ENCODE measurements at places on chromosomes 2 and 18.

DNA sequence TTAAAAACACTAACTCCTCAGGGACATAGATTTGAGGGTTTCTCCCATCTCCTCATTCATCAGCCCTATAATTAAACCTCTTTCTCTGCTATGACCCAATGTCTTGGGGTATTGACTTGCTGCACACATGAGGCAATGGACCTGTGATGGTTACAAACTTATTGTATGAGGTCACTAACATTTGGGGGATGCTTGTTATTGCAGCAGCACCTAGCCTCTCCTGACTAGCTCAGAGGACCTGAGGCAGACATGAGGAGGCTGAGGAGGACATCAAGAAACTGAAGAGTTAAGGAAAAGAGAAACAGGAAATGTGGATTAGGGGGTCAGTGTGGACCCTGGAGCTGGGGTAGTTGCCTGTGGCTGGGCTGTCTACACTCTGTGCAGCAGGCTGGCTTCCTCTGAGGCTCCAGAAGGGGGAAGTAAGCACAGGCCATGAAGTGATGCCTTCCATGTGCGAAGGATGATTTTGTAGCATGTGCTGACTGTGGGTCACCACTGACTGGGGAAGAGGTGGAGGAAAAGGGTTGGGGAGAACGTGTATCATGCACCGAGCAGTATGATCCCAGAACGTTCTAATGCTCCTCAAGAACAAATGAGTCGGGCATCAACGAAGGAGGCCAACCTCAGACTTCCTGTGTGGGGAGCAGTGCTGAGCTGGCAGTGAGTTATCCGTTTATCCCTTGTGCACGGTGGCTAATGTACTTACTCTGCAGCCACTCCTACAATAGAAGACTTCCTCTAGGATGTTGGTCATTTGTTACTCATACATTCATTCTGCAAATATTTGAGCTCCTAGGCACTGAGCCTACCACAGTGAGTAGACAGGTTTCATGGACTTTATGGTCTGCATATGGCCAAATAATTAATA is 42.1 kb upstream of the RFX8 start:
- DNase-seq: peak; percentile 96

- DNase-seq: peak; percentile 21
Measured at GRCh38 chr2:20496076-20496872, 49.4 kb downstream of the RHOB start.

- DNase-seq: no peak
Measured at GRCh38 chr18:39184176-39184575, 1618.6 kb upstream of the CELF4 start.

- DNase-seq: no peak
Measured at GRCh38 chr2:53964987-53965687, 5.7 kb downstream of the PSME4 start.

GRCh38 chr2:104977958-104978357 is 59.9 kb upstream of the MRPS9 start:
- no peak for DNase-seq

DNA sequence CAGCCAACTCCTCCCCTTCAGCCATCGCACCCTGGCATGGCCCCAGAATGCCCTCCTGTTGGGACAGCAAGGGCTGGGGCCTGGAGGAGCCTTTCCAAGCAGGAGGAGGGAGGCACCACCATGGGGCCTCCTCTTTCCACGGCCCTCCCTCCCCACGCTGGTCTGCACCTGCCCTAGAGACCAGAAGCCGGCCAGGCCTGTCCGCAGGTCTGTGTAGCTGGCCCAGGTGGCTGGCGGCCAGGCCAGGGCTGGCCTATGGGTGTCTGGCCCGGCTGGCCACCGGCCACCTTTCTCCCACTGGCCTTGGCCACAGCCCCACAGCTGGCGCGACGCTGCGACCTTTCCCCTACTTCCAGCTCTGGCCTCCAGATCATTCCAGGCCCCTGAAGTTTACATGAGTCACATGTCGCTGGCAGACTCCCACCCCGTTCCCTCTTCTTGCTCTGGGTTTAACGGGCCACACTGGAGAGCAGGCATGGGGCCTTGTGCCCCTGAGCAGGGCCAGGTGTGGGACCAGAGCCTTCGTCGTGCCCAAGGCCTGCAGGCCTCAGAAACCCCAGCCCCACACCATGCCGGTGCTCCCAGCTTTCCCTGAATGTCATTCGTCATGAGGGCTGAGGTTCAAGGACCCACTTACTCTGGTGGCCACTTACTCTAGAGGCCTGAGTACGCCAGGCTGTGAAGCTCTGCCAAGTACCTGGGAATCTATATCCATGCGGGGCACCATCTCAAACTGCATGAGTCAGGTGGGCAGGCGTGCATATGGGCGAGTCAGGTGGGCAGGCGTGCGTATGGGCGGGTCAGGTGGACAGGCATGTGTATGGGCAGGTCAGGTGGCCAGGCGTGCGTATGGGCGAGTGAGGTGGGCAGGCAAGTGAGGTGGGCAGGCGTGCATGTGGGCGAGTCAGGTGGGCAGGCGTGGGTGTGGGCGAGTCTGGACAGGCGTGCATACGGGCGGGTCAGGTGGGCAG is 33.3 kb upstream of the KLF11 start:
- no peak for DNase-seq

DNA sequence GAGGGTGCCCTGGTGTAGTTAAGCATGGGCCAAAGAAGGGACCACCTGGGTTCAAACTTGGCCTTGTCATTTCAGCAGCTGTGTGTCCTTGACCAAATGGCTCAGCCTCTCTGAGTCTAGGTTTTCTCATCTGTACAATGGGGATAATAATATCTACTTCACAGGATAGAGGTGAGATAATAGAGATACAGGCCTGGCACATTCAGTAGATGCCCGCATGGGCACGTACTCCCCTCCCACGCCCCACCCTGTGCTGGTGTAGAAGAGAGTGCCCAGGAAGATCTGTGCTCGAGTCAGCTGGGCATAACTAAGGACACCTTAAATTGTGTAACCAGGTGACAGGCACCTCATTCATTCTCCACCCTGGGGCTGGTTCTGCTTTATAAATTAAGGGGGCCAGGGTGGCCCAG is 8.4 kb upstream of the TMEM185B start:
- DNase-seq: no peak

- no peak for DNase-seq
Measured at GRCh38 chr2:197915548-197916265, 111.3 kb downstream of the PLCL1 start.

DNA sequence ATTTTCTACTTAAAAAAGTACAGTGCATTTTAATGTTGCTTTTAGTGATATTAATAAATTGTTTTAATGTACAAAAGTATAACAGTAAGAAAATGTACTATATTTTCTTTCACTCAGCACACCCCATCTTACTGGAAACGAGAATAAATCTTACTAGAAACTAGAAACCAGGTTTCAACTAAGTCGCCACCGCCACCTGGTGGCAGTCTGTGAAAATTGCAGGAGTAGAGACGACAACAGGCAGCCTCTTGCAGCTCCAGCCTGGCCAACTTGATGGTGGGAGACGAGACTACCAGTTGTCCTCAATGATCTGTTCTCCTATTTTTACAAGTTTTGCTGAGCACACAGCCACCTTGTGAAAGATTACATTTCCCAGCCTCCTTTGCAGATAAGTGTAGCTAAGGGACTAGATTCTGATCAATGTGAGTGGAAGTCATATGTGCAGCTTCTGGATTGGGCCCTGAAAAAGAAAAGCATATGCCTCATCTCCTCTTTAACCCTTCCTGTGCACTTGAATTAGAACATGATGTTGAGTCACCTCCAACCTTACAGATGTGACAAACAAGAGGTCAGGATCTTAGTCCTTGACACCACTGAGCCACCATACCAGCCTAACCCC is 8.7 kb downstream of the OTOF start:
- DNase-seq: no peak

GRCh38 chr18:75198036-75198435 is 10.9 kb downstream of the PTGR3 start:
- no peak for DNase-seq

DNA sequence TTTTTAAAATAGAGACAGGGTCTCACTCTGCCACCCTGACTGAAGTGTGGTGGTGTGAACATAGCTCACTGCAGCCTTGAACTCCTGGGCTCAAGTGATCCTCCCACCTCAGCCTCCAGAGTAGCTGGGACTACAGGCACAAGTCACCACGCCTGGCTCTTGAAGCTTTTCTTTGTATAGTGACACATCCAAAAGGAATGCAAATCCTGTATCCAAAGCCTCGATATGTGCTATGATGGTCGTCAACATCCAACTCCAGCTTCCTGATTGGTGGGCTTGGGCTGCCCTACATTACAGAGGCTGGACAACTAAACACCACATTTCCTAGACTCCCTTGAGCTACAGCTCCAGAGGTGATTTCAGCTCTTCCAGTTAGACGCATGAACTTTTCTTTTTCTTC is 101.7 kb upstream of the PGAP1 start:
- peak; percentile 72 for DNase-seq

- DNase-seq: no peak
Measured at GRCh38 chr18:70328169-70328568, 39.3 kb downstream of the SOCS6 start.

GRCh38 chr2:234309431-234309830 is 187.4 kb downstream of the ARL4C start:
- DNase-seq: no peak

DNA sequence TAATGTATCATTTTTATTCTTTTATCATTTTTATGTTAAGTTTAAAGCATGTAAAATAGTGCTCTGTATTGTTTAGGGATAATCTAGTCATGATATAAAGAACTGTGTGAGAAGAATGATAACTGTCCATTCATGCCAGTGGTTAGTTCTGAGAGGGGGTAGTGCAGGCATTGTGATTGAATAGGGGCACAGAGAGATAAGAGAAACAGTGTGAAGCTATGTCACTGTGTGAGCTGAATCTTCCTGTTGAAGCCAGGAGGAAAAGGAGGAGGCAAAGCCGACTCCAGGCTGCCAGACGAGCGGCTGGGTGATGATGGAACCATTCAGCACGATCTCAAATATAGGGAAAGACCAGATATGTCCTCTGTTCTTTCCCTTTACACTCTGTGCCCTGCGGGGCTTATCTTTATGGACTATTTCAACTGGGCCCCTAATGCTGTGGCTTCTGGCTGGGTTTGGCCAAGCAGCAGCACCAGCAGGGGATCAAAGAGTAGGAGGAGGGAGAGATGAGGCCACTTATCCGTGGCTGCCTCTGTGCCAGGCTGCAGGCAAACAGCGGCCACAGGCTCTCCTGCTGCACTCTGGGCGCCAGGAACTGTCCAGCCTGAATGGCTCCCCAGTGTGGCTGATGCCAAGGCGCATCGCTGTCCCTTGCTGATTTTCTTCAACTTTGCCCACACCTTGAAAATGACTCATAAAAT is 128.0 kb downstream of the SPP2 start:
- DNase-seq: no peak

DNA sequence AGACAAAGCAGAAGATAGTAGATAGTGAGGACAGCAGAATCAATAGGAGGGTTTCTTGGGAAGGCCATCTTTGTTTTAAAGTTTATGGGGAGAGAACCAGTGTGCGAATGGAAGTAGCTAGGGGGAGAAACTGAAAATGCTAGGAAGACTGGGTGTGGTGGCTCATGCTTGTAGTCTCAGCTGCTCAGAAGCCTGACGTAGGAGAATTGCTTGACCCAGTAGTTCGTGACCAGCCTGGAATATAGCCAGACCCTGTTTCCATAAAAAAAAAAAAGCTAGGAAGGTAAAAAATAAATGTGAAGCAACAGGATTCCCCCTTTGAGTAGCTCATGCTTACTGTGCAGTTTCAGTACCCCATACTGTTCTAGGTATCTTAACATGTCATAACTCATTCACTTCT is 19.2 kb upstream of the DRC1 start:
- DNase-seq: no peak

DNA sequence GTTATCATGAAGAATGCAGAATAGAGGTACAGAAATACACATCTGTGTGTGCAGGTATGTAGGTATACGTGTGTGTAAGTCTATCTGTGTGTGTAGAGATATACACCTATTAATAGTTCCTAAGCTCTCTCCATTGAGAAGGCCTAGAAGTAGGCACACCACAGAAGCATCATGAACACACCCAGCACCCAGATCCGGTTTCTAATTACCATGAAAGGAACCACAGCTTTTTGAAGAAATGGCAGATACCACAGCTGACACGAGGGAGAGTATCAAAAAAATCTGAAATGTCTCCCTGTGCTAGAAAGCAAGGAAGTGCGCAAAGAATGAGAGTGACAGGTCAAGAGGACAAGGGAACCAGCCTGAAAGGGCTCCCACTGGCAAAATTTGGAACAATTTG is 27.7 kb upstream of the AP1S3 start:
- no peak for DNase-seq

DNA sequence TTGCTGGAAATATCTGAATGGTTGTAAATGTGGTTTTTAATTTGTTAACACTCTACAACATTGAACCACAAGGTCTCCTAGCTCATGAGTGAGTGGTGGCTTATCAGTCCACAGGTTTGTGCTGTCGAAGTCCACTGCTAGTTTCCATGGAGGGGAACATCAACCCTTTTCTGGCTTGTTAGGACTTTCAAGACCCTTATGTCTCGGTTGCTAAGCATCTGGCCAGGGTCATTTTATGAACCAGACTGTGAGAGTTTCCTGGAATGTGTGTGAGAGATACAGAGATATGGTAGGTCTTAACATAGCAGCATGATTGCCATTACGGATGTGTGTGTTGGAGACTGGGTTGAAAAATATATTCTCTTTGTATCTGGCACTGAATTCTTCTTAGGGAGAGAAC is 36.9 kb downstream of the KCNE4 start:
- DNase-seq: no peak

GRCh38 chr18:424668-425067 is 75.8 kb downstream of the COLEC12 start:
- DNase-seq: no peak

DNA sequence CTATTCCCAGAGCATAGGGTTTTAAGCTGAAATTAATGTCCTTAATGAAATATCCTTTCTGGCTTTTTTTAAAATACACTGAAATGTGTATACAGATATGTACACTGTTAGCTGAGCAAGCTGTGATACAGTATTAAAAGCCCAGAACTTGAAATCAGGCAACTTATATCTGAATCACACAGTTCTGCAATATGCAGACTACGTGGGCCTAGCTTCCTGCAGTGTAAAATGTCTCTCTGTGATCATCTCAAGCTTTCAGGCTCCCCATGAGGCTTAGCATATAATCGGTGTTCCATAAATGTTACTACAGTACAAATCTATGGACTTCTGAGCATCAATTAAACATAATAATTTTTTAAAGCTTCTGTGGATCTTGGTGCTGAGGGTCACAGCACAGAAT is 8.2 kb downstream of the FBXO15 start:
- no peak for DNase-seq

DNA sequence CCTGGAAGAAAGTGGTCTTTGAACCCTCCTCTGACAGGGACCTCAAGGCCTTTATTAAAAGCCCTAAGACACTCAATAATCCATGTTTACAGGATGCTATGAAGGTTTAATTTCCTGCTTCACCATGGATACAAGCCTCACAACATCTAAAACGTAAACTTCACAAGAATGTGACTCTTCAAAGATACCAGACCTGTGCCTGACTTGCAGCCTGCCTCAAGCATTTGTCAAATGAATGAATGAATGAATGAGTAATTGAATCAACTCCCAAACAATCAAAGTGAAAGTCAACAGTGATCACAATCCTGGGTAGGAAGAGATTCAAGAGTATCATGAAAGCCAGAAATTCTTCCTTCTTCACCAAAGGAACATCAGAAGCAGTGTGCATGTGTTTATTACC is 30.4 kb downstream of the KLF7 start:
- no peak for DNase-seq

GRCh38 chr2:158178646-158179045 is 77.0 kb downstream of the UPP2 start:
- DNase-seq: no peak

All from SW 1271 (cell line).